ENCODE measurements at places on chromosomes 3 and 15.

DNA sequence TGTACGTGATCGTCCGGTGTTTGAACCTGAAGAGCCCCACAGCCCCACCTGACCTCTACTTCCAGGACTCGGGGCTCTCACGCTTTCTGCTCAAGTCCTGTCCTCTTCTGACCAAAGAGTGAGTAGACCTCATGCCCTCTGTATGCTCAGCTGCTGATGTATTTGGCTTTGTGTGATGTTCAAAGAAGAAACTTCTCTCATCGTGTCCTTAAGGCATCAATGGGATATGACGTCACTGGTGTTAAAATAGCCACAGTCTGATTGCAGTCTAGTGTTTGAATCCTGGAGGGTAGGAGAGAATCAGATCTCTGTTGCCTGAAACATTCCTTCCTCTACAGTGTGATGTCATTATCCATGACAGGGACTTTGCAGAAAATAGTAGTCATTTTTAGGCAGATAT is 28.1 kb downstream of the ABHD2 start:
- DNase-seq = no peak

DNA sequence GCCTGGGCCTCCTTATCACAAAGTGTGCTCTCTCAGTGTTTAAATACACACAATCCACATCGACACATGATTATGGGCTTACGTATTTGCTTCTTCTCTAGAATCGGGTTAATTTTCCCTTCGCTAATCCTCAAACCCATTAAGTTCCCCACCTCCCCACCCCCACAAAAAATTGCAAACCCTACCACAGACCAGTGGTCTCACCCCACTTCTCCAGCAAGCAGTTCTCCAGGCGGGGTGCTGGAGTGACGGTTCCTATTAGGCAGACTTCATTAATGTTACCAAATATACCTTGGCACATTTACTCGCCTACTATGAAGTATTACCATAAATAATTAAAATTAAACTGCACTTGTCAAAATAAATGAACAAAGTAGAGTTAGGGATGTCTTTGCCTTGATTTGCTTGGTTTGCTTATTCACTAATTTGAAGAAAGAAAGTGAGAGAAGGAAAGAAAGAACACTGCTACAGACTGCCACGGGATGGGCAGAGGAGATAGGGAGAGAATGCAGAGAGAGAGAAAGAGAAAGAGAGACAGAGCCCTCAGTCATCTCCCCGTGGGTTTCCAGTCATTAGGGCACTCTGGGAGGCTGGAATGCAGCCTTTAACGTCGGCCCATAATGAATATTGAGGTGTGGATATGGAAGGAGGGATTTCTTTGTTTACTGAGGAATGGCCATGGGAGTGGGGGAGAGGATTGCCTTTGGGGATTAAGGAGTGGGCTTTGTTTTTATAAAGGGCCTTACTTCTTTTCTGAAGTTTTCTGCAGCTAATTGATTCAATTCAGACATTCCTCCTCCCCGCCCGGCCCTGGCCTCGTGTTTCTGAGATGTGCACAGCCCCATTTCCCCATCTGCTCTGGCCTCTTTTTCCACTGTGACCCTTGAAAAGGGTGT is 39.7 kb upstream of the POLG start:
- DNase-seq = no peak

GRCh38 chr3:184366619-184367289 is 5.2 kb downstream of the POLR2H start:
- no peak for DNase-seq

GRCh38 chr3:107657971-107658370 is 135.2 kb downstream of the BBX start:
- DNase-seq = no peak

DNA sequence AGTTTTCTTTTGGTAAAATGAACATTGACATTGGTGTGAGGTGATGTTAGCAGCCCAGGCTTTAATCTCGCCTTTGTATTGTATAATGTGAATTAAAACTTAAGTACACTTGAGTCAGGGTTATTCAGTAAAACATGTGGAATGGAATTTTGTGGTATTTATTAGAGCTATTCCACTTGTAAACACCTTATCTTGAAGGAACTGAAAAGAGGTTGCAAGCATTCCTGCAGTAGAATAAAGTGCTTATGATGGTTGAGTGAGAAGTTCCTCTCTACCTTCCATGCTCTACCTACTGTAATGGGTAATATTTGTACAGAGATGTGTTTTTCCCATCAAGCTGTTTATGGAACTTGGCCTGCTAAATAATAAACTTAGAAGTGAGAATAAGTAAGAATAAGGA is 36.1 kb downstream of the HMG20A start:
- no peak for DNase-seq

GRCh38 chr3:171199473-171199829 is 172.9 kb upstream of the SLC2A2 start:
- no peak for DNase-seq

DNA sequence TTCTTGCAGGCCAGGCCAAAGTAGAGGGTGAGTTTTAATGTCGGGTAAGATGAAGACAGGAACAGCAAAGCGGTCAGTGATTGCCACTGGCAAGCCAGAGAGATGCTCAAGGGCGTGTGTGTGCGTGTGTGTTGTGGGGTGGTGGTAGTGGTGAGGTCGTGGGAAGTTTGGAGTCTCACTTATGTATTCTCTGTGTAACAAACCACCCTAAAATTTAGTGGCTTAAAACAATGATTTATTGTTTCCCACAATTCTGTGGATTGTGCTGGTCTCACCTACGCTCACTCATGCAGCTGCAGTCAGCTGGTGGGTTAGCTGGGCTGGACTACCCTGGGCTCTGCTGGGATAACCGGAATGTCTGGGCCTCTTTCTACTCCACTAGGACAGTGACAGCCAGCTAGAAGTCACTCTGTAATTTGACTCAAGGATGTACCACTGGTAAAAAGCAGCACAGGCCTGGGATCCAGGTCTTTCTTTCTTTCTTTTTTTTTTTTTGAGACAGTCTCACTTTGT is 50.9 kb upstream of the BHLHE40 start:
- no peak for DNase-seq

- DNase-seq = no peak
These were observed 18.9 kb upstream of the SLC27A2 start for GRCh38 chr15:50162969-50163718.

GRCh38 chr3:11476735-11477144 is 167.0 kb downstream of the VGLL4 start:
- DNase-seq = no peak

DNA sequence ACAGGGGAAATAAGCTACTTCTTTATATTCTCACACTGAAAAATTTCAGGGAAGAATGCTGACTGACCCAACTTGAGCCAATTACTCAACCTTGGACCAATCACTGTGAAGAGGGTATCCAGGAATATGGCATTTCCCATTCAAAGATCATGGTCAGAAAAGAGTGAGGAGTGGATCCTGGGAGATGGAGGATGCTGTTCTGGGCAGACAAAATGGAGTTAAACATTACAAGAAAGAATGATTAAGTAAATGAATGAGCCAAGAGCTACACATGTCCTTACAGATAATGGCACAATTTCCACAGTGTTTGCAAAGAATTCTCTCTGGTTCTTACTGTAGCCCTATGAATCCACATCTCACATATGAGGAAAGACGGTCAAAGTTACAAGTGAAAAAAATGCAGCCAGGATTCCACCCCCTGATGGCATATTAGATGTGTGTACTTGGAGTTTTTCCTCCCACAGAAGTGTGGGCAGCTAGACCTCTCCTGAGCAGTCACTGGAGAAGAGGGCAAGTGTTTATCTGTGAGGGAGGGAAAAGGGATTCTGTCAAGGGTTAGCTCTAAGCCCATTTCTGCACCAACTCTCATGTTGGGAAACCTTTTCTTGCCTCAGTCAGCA is 33.8 kb downstream of the AMOTL2 start:
- no peak for DNase-seq

- peak; percentile 78 for DNase-seq
These were observed 2.2 kb upstream of the GRAMD2A start for GRCh38 chr15:72199721-72200212.

GRCh38 chr15:75460646-75461045 is 9.2 kb upstream of the SIN3A start:
- DNase-seq = no peak

DNA sequence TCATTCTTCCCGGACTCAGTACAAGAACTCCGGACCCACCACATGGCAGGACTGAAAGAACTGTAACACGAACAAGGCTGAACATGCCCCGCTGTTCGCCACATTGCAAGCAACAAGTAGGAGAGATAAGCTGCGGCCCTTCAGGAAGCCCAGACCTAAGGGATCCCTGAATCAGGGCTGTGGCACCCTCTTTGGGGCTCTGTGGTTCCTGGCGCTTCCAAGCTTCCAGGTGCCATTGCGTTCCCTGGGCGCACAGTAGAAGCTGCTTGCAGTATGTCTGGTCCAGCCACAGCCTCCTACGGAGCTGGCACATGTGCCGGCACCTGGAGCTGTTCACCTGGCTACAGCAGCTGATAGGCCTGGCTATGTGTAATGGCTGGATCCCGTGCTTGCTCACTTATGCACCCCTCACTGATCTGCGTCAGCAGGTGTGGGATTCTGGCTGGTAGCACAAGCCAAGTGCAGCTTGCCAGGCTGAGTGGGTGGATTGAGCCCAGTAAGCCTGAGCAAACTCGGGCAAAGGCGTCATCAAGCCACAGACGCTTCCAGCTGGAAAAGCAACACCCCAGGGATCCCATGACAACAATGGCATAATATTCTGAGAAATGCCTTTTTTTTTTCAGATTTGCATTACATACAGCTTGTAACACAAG is 748.6 kb upstream of the GBE1 start:
- DNase-seq = no peak

DNA sequence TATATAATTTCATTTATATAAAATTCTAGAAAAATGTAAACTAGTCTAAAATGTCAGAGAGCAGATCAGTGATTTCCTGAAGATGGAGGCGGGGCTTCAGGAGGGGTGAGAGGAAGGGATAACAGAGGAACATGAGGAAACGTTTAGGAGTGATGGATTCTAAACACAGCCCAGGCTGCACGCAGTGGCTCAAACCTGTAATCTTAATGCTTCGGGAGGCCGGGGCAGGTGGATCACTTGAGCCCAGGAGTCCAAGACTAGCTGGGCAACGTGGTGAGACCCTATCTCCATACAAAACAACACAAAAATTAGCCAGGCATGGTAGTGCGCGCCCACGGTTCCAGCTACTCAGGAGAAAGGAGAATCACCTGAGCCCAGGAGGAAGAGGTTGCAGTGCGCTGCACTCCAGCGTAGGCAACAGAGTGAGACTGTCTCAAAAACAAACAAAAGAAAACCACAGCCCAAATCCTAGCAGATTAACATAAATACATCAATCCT is 18.0 kb upstream of the IQCF1 start:
- DNase-seq = no peak

DNA sequence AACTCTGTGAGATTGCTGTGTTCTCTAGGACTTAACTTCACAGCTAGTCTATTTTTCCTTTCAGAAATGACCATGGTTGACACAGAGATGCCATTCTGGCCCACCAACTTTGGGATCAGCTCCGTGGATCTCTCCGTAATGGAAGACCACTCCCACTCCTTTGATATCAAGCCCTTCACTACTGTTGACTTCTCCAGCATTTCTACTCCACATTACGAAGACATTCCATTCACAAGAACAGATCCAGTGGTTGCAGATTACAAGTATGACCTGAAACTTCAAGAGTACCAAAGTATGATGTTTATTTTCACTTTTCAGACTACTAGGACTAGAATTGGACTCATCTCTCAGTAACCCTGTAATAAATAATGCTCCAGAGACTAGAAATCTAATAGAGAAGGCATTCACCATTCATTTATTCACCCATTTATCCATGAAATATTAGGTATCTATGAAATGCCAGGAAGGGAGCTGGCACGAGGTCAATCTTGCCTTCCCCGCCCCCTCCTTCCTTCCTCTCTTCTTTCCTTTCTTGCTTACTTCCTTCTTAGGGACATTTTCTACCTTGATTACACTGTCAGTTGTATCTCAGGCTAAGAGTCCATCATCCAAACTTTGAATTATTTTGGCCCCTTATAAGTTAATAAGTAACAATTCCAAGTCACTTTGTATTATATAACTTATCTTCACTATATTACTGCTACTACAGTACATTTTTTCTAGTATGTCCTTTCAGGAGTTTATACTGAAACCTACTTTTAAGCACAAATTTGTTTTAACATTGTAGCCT is 91.0 kb downstream of the PPARG start:
- no peak for DNase-seq

- no peak for DNase-seq
These were observed 39.1 kb downstream of the MAP2K1 start for GRCh38 chr15:66425837-66426236.

- DNase-seq = peak; percentile 26
These were observed 208.9 kb upstream of the COL8A1 start for GRCh38 chr3:99429502-99429901.

DNA sequence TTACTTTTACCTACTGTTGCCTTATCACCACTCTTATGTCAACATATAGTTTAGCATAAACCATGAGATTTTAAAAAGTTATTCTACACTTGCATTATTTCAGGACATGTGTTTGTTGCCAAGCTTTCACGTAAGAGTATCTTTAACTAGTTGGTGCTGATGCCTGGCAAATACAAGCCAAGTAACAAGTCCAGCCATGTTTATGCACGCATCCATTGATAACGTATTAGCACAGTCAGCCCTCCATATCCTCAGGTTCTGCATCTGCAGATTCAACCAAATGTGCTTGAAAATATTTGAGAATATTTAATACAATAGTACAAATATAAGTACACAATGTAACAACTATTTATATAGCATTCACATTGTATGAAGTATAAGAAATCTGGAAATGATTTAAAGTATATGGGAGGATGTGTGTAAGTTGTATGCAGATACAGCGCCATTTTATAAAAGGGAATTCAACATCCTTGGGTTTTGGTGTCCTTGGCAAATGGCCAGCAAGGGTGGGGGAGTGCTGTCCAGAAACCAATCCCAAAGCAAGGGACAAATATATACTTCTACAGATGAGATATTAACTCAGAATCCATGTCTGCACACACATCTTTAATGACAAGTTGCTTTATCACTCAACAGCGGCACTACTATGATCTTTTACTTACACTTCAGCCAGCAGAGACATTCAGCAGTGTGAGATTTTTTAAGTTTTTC is 8.7 kb upstream of the SETD5 start:
- no peak for DNase-seq

GRCh38 chr3:112046599-112046998 is 12.1 kb downstream of the TMPRSS7 start:
- DNase-seq = no peak

GRCh38 chr3:139529662-139530061 is 9.9 kb downstream of the RBP1 start:
- no peak for DNase-seq

- DNase-seq = no peak
These were observed 11.3 kb downstream of the SELENOS start for GRCh38 chr15:101266034-101266433.

- peak; percentile 17 for DNase-seq
These were observed 38.2 kb downstream of the SHQ1 start for GRCh38 chr3:72810063-72810462.

- DNase-seq = peak; percentile 38
These were observed 908 bp downstream of the CCNB2 start for GRCh38 chr15:59105854-59106253.

- no peak for DNase-seq
These were observed 2.1 kb upstream of the SNX22 start for GRCh38 chr15:64149424-64149823.

All from iPS-NIHi11 (cell line).